AG04450 (cell line): ENCODE measurements at places on chromosomes 11 and 22.

DNA sequence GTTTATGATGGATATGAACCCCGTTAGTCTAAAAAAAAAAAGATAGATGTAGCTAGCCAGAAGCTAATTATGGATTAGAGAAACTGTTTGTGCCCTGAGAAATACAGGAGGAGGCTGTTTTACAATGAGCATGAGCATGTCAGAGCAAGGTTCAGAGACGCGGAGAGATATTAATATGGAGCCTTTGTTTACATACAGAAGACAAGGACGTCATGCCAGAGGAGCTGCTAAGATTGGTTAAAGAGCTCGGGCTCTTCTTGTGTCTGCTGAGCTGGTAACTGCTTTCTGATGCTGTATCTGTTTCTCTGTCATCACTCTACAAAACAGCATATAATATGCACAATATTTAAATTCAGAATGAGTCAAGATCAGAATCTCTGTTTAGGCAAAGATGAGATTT is 24.9 kb upstream of the CCDC89 start:
- no peak for DNase-seq

- no peak for DNase-seq
These were observed 259.9 kb downstream of the BUD13 start for GRCh38 chr11:116512841-116513240.

GRCh38 chr11:125454047-125454446 is 42.0 kb downstream of the FEZ1 start:
- DNase-seq = no peak

DNA sequence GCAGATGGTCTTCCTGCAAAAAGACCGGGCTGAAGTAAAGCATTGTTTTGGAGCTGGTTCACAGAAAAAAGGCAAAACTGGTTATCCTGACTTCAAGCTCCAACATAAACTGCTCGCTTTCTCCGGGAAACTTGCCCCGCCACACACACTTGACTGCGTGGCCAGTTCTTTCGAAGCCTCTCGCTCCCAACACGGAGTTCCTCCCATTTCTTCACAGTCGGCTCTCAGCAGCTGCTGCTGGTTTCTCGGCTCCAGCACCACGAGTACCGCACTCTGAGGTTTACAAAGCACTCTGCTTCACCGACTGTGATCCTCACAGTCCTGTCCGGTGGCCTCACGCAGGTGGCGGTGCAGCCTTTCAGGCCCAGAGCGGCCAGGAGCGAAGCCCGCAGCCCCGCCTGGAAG is 264 bp downstream of the CHEK1 start:
- DNase-seq = no peak

DNA sequence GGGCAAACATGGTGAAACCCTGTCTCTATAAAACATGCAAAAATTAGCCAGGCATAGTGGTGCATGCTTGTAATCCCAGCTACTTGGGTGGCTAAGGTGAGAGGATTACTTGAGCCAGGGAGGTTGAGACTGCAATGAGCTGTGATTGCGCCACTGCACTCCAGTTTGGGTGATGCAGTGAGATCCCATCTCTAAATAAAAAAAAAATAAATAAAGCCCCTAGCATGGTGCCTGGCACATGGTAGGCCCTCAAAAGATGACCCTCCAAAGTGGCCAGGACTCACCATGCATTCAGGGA is 74.6 kb downstream of the PTPRJ start:
- DNase-seq = no peak

- DNase-seq = no peak
These were observed 13.3 kb downstream of the LRRC4C start for GRCh38 chr11:41446107-41446506.

DNA sequence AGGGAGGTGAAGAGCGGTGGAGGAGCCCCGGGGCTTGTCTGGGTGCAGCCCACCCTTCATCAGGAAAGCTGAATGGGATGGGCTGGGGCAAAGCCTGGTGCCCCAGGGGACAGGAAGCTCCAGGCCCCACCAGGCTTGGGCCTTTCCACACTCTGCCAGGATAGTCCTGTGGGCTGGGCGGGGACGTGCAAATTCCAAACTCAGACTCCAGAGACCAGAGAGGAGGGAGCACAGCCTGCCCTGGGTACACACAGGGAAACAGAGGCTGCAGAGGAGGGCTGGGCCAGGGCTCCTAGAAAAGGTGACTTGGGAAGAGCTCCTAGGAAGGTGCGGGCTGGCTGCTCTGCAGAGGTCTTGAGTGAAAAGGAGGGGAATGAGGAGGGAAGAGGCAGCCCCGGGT is 124.7 kb downstream of the MED15 start:
- no peak for DNase-seq

- DNase-seq = no peak
These were observed 11.3 kb downstream of the MYBPC3 start for GRCh38 chr11:47340980-47341775.

DNA sequence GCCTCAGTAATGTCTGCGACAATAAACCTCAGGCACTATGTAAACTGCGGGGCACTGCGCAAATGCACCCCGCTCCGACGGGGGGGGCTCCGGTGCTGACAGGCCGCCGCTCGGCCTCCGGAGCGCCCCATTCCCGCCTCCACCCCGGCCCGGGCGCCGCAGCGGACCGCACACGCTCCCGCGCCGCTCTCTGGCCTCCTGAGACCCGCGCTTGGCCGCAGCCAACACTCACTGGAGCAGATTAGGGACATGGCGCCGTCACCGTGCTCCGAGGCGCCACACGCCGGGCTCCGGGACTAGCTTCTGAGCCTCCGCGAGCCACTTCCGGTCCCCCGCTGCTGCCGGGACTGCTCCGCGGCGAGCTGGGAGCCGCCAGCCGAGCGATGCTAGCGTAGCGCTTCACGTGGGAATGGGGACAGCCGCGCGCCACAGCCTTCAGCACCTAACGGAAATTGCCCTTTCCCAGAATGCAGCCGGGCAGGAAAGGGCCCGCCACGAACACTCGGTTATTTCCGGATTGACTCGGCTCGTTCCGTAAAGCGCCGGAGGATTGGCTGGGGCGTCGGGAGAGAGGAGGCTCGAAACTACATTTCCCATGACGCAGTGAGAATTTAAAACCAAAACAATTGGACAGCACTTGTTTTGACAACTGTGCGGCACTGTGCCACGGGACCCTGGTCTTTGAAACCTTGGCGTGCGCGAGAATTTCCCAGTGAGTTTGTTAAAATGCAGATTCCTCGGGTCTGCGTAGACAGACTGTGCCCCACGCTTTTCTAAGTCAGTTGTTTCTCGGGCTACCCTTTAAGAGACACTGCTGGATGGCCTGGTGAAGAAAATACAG is at the start of gene PRPF19:
Gene PRPF19 (minus strand): TSS at position 454 of the 841 bp plus-strand sequence. CDS start 203 bp downstream, at position 251.
- peak; percentile 81 for DNase-seq

DNA sequence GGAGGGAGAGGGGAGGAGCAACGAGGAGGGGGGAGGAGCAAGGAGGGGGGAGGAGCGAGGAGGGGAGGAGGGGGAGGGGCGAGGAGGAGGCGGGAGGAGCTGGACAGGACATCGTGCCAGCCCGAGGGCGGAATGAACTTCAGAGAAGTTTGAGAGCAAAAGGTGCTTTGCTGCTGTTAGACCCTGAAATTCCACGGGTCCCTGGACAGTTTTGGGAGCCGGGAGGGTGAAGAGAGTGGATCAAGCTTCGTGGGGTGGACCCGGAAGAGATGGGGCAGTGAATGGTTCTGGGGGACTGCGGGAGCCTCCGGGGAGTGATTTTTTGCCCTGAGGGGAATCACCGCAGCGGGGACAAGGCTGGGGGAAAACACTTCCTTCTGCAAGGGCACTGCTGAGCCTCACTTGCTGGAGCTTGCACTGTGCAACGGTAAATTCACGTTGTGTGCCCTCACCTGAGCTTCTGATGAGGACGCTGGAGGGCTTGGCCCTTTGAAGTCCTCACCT is 10.7 kb upstream of the NLRP6 start:
- no peak for DNase-seq

GRCh38 chr22:38114484-38115398 is 4.3 kb upstream of the BAIAP2L2 start:
- peak; percentile 66 for DNase-seq

DNA sequence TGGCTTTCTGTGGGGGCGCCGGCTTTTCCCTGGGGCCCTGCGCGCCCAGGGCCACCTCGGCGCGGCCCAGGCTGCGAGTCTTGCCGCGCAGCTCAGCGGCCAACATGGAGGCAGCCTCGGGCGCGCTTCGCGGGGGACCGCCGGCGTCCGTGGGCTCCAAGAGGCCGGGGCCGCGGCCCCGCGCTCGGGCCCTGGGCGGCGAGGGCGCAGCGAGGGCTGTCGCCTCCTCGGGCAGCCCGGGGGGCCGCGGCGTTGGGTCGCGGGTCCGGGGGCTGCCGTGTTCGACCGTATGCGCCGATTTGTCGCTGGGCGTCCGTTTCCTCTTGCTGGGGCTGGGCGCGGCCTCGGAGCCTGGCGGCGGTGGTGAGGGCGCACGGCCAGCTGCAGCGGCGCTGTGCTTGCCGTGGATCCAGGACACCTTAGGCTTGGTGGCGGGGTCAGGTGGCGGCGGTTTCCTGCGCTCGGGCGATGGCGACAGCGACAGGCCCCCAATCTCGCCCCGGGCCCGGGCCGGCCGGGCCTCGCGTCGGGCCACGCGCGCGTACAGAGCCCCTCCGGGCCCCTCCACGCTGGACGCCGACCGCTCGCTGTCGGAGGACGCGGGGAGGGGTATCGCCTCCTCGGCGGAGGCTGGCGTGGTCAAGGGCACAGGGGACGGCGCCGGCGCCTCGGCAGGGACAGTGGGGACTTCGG is 11.9 kb downstream of the SCARF2 start:
- DNase-seq = no peak

GRCh38 chr11:10598816-10599215 is 30.4 kb upstream of the LYVE1 start:
- DNase-seq = no peak

GRCh38 chr11:79940974-79941735 is 500.3 kb upstream of the TENM4 start:
- DNase-seq = peak; percentile 13

- no peak for DNase-seq
These were observed 9.7 kb downstream of the ADAMTS8 start for GRCh38 chr11:130418756-130419155.

DNA sequence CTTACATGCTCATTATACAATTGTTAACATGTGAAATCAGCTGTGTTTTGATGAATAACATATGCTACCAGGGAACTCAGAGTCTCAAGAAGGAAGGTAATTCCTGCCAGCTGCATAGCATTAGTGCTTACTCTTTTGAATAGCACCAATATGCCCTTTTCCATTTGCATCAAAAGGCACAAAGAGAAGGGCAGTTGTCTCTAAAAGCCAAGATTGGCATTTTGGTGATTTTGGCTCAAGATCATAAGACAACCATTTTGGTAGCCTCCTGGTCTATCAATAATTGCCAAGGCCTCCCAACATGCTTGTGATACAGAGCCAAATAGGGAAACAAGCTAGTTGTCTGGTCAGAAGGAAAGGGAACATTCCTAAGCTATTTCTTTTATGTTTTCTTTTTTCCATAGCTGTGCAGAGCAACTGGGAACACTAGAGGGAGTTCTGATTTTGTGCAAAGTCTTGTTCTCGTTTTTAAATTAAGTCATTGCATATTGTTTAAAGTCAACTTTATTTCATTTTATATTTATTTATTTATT is 416.7 kb upstream of the CHORDC1 start:
- DNase-seq = no peak

DNA sequence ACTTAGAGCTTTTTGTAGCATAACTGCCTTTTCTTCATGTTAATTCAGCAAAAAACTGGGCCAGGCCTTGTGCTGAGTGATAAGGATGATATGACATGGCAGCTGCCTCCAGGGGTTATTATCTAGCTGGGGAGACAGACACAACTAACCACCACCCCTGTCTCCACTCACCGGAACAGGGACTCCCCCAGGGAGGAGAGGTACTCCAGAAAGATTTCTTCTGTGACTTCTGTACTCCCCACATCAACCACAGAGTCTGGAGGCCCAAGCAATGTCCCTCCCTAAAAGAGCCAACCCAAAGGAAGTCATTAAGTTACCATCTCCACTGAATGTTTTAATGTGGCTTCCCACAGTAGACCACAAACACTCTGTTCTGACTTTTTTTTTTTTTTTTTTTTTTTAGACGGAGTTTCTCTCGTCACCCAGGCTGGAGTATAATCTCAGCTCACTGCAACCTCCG is 14.3 kb upstream of the PMM1 start:
- DNase-seq = no peak

GRCh38 chr11:68632802-68633201 is 51.5 kb upstream of the GAL start:
- peak; percentile 16 for DNase-seq

DNA sequence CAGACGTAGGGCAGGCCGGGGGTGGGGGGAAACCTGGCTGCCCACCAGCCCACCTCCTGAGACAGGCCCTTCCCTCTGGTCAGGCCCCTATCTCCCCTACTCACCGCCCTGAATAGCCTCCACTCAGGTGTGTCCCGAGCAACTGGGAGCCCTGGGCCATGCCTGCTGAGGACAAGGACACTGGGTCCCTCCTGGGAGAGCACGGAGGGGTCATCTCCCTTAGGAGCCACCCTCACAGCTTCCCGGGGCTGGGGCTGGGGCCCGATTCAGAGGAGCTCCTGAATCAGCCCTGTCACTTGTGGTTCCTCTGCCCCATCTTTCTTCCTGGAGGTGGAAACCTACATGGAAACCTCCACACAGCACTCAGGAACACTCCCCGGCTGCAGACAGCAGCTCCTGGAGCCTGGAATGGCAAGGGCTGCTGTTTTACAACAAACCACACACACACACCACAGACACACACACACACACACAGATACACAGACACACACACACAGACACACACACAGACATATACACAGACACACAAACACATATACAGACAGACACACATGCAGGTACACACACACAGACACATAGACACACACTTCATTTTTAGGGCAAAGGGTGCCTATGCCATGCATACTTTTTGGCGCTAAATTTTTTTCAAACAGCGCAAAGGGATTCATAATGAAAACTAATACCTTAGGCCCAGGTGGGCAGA is 9.6 kb upstream of the EMID1 start:
- DNase-seq = no peak
